Left renal cortex interstitium (tissue), 4 donors: ENCODE measurements at places on chromosomes 13 and 19.
A peak's percentile ranks its signal among the peaks of the same experiment; 100 is the strongest.

DNA sequence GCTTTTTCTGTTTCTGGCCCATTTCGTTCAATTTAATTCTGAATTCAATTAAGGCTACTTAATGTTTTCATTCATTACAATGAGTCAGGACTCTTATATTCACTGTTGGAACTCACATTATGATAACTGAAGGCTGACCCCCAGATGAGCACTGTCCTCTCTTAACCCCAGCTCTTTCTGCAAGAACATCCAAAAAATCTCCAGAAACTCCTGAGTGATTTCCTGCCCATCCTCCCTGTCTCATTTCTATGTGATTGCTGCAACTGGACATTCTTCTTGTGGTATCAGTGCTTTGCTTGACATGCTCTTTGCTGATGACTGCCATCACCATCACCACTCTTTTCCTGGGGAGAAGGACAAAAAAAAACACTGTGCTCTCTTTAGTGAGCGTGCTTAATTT lies 240.3 kb downstream of the SPRY2 start:
- DNase-seq: no peak

- no peak for DNase-seq
Observed at GRCh38 chr19:30089086-30089665, 147.1 kb downstream of the URI1 start.

DNA sequence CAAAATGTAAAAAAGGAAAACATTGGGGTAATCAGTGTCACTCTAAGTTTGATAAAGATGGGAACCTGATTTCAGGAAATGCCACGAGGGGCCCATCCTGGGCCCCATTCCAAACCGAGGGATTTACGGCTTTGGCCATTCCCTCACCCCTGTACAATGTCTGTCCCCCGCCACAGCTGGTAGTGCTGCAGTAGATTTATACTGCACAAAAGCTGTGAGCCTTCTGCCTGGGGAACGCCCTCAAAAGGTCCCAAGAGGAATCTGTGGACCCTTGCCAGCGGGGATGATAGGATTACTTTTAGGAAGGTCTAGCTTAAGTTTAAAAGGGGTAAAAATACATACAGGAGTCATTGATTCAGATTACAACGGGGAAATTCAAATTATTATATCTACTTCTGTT lies 173.4 kb upstream of the SGCG start:
- peak; percentile 35 for DNase-seq

GRCh38 chr13:25109341-25109740 lies 13.4 kb downstream of the PABPC3 start:
- no peak for DNase-seq

DNA sequence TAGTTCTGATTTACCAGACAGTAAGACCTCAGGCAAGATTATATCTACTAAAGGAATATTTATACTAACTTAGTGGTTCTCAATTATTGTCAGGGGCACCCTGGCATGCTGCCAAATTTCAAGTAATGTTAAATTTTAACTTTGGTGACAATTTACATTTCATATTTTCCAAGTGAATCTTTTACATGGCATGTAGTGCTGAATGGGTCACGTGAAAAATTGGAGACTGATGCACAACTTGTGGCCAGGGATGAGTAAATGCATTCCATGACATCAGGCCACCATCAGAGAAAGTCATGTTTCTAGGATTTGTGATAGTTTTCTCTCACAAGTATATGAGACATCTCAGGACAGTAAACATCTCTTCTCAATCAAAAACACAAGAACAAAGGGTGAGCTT lies 202.6 kb upstream of the SOX21 start:
- no peak for DNase-seq

DNA sequence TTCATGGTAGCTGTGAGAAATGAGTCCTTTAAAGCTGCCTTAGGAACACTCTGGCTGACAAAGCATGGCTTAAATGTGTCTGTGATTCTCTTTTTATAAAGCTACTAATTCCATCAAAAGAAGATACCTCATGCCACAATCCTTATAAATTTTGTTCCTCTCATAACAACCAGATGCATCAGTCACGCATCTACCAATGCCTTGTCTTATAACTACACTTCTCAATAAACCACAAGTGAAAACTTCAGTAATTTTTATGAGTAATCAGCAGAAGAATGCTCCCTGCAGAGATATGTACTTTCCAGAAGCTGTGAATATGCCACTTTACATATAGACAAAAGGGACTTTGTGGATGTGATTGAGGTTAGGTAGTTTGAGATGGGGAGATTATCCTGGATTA lies 147.8 kb downstream of the SUCLA2 start:
- no peak for DNase-seq

DNA sequence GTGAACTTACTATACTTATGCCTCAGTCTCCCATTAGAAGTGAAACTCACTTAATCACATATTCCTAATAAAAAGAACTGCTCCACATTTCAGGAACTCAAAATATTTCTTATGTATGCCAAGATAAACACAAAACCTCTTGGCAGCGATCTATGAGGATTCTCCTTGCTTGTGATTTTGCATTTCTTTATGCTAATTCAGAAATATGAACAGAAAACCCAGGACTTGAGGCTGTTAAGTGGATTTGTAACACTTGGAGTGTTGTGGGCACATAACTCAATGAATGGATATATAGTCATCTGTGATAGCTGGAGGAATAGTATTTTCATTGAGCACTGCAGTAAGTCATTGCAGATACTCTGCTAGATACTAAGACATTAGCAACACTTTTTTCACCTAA lies 5.6 kb upstream of the KATNAL1 start:
- no peak for DNase-seq

DNA sequence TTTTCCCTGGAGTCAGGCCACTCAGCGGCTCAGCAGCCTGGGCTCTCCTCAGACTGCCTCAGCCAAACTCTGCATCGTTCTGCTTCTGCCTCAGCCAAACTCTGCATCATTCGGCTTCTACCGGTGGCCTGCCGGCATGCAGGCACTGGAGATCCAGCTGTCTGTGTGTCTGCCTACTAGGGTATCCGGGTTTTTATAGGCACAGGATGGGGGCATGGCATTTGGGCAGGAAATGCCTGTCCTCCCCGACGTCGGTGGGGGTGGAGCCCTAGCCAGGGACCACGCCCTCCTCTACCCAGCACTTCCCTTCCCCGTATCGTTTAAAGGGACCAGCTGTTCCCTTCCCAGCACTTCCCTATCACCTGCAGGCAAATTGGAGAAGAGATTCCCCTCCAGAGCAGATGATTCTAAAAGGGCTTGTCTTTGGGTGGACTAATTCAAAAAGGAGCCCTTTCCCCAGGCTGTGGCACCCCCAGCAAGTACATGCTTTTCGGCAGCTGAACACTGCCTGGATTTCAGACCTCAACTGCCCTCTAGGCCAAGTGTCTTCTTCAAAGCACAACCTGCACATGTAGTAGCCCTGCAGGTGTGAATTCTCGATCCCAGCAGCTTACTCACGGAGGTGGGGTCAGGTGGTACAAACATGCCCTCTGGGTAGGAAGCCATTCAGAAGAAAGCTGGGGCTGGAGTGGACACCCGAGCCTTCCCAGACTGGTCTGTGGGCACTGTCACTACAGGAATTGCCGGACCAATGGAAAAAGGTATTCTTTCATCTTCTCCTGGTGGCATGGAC lies 25.4 kb upstream of the GPR12 start:
- no peak for DNase-seq

GRCh38 chr13:48412881-48413351 lies at the start of gene LPAR6:
Gene LPAR6 (minus strand): TSS chr13:48413113. CDS start chr13:48412423, 690 bp downstream.
- peak; percentile 64 for DNase-seq

- no peak for DNase-seq
Observed at GRCh38 chr13:111924678-111925075, 142.3 kb upstream of the SOX1 start.

- DNase-seq: no peak
Observed at GRCh38 chr19:42214810-42215485, 2.5 kb downstream of the DEDD2 start.
